ENCODE measurements at places on chromosomes 1 and 21.

DNA sequence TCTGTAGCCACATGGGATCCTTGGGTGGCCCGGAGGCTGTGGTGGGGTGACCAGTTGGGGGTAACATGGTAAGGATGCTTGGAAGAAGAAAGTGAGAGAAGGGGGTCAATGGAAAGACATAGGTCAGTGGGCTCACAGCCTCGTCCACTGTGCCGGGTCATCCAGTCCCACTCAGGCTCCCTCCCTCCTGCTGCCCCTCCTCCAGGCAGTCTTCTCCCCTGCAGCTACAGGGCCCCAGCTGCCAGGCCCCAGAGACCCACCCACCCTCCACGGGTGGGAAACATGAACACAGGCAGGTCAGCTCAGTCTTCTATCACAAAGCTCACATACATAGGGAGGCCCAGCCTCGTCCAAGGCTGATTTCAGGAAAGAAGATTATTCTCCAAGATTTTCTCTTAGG, 158.3 kb downstream of the ST6GALNAC5 start:
- DNase-seq: no peak

DNA sequence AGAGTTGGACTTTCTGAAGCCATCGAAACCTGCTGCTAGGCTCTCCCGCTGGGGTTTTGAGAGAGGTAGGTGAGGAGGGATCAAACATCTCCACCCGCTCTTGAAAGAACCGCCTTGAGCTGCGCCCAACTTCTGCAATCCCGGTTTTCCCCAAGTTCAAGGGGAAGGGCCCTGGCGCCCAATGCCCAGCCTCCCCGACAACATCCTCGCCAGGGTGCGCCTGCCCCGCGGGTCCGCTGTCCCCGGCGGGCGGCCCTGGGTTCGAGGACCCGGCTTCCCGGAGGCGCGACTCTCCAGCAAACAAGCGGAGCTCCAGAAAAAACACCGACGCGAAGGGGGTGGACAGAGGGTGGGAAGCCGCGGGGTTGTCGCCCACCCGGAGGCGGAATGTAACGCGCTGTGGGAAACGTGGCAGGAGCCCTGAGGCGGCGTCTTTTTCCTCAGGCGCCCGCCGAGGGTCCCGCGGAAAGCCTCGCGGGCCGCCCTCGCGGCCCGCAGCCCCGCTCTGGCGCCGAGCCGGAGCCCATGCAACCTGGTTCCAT, 607 bp downstream of the BTG3 start:
- peak; percentile 71 for DNase-seq

- DNase-seq: no peak
These were observed 55.3 kb upstream of the COL6A1 start for GRCh38 chr21:45926281-45926680.

GRCh38 chr1:32051706-32052105, 21.0 kb upstream of the TMEM39B start:
- DNase-seq: no peak

DNA sequence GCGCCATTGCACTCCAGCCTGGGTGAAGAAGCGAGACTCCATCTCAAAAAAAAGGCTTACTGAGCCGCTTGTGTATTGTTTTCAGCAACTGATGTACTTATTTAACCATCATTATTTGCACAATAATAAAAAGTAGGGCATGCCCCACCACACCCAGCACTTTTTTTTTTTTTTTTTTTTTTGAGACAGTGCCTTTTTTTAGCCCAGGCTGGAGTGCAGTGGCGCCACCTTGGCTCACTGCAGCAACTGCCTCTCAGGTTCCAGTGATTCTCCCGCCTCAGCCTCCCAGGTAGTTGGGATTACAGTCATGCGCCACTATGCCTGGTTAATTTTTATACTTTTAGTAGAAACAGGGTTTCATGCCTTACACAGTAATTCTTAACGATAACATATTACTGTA, 12.2 kb upstream of the TRNAU1AP start:
- DNase-seq: no peak

Measured in bone marrow (tissue), 2 donors.